Fibroblast of the aortic adventitia (primary cell): ENCODE measurements at places on chromosomes 16 and 17. TPM values are rescaled to one million over a fixed set of nuclear protein-coding genes. Genes with fewer than 3 reads are reported as not detected.

Gene WFDC1
- total RNA-seq, result under 0.01 TPM in 1 of 2 replicates, not detected in the other

GRCh38 chr16:86970279-86970678 lies 346.9 kb downstream of the C16orf95 start:
- DNase-seq, result no peak

GRCh38 chr16:84198401-84198800 lies 7.4 kb downstream of the ADAD2 start:
- DNase-seq, result peak; percentile 72

Gene SPN
- total RNA-seq, result not detected in 2 replicates

DNA sequence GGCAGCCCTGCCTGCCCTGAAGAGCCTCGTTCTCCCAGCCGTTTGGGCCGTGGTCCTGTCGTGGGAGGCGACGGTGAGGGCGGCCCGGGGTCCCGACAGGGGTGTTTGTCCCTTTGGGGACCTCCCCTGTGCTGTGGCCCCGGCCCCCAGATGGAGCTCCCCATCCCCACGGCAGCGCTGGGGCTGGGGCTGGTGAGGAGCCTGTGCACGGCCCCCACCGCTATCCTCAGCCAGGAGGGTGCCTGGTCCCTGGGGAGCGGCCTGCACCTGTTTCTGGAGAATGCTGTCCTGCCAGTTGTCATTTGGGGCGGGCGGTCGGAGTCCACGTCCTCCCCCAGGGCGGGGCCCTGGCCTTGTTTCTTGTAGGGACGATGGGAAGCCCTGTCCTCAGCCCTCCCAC lies 6.6 kb downstream of the CAPN15 start:
- no peak for DNase-seq

GRCh38 chr16:20241321-20241720 lies 86.0 kb downstream of the GP2 start:
- no peak for DNase-seq

Gene SLC4A1
- total RNA-seq, result not detected in 2 replicates

DNA sequence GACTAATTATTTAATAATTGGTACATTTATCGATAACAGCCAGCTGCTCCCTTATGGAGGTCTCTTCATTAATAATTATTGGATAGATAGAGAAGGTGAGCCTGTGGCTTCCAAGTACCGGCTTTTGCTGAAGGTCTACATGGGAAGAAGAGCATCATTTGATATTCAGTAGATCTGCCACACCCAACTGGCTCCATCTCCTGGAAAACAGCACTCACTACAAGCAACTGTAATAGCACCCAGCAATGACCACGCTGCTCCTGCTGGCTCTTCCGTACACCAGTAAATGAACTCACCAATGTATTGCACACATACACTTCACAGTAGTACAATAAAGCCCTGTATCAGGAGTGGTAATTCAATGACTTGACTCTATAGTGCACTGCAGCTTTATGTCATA lies 19.5 kb downstream of the MARVELD3 start:
- DNase-seq, result peak; percentile 16

DNA sequence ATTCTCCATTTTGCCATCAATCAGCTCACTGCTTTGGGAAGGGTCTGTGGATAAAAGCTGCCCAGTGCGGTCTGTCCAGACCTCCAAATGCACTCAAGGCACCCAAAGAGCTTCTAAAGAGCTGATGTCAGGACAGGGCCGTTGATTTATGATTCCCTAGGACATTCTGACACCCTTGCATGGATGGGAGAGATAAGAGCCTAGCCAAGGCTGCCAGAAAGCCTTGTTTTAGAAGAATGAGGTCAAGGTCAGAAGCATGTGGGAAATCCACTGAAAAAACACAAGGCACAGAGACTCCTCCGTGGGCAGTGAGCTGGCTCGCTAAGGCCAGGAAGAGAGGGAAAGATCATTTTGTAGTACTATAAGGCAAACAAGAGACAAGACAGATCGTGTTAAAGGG lies 214.0 kb downstream of the CDH11 start:
- peak; percentile 55 for DNase-seq

GRCh38 chr17:14346801-14347200 lies 45.9 kb downstream of the HS3ST3B1 start:
- no peak for DNase-seq

Gene GPR139
- not detected in 2 replicates for total RNA-seq

GRCh38 chr16:83992624-83993023 lies 24.6 kb downstream of the NECAB2 start:
- peak; percentile 80 for DNase-seq

DNA sequence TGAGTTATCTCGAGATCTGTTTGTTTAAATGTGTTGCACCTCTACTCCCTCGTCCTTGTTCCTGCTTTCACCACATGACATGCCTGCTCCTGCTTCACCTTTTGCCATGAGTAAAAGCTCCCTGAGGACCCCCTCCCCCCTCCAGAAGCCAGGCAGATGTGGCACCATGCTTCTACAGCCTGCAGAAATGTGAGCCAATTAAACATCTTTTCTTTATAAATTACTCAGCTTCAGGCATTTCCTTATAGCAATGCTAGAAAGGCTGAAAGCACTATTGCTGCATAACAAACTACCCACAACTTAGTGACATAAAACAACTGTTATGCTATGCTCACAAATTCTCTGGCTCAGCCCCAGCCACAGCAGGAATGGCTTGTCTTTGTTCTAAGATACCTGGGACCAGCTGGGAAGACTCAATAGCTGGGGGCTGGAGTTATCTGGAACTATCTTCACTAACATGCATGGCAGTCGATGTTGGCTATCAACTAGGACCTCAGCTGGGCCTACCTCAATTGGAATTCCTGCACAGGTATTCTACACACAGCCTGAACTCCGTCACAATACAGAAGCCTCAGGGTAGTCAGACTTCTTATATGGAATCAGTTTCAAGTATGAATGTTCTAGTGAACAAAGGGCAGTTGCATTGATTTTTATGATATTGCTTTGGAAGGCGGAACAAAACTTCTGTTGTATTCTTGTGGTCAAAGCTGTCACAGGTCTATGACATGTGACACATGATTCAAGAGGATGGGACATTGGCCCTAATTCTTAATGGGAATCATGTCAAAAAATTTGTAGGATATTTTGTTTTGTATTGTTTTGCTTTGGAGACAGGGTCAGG lies 186.0 kb upstream of the PIRT start:
- DNase-seq, result no peak

- DNase-seq, result no peak
Observed at GRCh38 chr16:14497245-14498082, 132.6 kb downstream of the PARN start.

DNA sequence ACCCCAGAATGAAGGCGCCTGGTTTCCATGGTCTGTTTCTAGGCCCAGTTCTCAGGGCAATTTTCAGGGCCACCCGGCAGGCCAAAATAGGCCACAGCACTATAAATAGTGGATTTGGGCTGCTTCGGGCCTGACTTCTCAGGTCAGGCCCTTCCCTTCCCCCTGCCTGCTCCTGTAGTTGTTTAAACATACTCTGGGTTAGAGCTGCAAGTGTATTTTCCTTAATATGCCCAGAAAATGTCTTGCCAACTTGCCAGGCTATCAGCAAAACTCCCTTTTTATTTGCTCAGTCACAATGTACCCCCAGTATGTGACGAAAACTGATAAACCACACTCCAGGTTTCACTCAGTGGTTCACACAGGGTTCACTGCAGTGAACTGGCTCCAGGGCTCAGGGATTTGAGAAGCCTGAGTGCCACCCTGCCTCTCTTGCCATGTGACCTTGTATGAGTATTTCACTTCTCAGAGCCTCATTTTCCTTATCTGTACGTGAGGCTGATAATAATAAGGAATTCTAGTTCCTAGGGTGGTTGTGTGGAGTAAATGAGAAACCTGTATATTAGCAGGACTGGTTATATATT lies 76.5 kb downstream of the GPRC5B start:
- DNase-seq, result peak; percentile 52

GRCh38 chr16:88013091-88013609 lies 61.9 kb downstream of the BANP start:
- DNase-seq, result no peak

Gene CA7
- not detected in 2 replicates for total RNA-seq

Gene WWOX
- 24.2 and 92.8 TPM in 2 replicates for total RNA-seq
